ENCODE measurements at places on chromosomes 13 and 19.

DNA sequence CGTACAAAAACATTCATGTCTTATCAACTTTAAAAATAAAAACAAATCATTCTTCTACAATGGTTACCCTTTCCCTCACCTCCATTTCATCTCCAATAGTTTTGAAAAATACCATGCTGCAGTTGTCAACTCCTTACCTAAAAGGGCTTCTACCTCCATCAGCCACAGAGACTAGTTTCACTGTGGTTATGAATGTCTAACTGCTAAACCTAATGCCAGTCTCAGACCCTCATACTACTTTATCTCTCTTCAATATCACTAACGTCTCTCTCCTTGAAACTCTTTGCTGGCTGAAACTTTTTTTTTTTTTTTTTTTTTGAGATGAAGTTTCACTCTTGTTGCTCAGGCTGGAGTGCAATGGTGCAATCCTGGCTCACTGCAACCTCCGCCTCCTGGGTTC is 27.1 kb downstream of the LNX2 start:
- DNase-seq: no peak

DNA sequence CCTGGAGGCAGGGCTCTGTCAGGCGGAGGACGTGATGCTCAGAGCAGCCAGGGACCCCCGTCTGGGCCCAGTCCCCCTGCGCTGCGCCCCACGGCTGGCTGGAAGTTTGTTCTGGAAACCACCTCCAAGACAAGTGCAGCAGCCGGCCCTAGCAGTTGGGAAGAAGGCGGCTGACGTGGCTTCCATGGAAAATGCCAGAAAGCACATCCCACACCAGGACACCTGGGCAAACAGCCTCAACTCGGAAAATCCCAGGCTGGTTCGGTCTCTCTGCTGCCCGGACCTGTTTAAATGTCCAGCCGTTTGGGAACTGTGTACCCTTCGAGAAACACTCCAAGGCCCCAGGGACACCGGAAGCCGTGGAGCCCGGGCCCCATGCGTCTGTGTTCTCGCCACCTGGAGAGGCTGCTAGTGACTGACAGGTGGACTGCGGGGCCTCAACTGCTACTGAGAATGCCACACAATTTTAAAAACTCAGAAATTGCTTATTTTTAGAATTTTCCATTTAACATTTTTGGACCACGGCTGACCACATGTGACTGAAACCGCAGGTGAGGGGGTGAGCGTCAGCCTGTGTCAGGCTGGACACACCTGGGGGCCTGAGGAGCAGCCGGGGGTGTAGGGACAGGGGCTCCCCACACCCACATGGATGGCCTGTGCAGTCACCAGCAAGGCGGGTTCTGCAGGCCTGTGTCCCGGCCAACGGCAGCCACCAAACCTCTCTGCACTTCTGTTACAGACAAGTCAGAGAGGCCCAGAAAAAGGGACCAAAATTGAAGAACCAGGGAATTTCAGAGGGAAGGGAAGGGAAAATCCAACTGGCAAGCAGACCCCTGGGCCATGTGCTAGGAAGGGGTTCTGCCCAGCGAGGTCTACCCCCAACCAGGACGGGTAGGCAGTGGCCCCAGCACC is 31.7 kb downstream of the RASA3 start:
- DNase-seq: peak; percentile 9

DNA sequence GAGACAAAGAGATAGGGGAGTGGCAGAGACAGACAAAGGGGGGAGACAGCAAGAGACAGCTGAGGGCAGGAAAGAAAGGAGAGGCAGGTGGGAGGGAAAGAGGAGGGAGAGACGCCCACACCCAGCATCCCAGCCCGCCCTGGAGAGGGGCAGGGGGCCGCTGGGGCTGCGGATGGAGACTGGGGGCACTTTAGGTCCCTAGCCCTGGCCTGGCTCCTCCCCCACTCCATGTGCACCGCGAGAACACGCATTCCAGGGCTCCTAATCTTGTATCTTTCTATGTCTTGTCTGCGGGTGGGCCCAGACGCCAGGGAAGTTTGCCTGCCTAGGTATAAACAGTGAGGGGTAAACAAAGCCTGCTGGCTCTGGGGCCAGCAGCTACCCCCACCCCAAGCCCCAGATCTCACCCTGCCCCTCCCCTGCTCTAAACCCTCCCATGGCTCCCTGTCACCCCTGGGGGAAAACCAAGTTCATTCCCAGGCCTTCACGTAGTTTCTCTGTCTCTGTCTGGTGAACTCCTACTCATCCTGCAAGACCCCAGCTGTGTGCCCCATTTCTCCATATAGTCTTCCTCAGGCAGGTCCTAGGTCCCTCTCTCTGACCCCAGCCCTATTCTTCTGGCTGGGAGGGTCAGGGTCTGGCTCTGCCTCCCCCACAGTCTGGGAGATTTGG is 5.7 kb downstream of the TLE5 start:
- no peak for DNase-seq

DNA sequence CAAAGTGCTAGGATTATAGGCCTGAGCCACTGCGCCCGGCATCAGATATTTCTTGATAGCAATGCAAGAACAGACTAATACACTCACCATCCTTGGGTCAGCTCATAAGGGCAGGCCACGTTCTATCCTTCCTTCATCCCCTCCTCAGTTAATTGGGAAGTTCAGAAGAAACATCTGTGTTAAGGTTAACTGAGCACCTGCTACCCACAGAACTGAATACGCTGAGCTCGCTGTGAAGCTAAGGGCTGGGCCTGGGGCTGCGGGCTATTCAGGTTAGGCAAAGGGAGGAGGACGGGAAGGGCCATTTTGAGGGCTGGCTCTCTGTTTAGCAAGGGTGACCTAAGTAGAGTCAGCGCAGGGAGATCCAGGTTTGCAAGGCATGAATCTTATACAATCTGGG is 43.0 kb upstream of the UQCRFS1 start:
- DNase-seq: no peak

- no peak for DNase-seq
Observed at GRCh38 chr13:113882716-113883115, 18.8 kb upstream of the GAS6 start.

DNA sequence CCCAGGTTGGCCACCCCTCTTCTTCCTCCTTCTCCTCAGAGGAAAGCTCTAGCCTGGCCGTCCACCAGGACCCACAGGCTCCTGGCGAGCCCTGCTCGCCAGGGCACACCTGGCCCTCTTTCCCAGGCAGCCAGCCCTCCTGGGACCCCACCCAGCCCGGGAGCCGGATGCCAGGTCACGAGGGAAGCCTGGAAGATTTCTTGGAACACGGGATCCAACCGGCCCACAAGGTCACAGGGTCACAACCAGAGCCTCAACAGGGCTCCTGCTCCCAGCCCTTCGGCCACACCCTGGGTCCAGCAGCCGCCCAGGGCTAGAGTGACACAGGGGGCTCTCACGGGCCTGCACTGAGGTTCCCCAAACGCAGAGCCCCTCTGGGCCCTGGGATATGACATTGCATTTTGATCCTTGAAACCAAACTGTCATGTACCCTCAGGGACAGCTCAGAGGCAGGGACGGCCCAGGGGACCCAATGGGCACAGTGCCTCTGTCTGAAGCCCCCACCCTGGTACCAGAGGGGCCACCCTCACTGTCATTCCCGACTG is 5.5 kb downstream of the MKNK2 start:
- DNase-seq: no peak

DNA sequence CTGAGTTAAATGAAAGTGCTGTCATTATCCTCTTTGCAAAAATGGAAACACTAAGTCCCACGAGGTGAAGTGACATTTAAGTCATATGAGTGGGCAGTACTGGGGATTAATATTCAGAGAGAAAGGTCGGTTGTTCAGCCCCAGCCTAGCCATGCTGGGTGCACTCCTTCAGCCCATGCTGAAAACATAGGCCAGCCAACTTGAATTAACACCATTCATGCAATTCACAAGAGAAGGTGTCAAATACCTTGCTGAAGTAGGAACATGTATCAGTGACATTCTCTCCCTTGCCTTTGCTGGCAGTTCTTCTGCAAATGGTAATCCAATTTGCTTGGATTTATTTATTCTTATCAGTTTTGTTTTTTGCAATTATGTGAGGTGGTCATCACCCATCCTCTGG is 256.3 kb downstream of the DNAJC15 start:
- DNase-seq: no peak

DNA sequence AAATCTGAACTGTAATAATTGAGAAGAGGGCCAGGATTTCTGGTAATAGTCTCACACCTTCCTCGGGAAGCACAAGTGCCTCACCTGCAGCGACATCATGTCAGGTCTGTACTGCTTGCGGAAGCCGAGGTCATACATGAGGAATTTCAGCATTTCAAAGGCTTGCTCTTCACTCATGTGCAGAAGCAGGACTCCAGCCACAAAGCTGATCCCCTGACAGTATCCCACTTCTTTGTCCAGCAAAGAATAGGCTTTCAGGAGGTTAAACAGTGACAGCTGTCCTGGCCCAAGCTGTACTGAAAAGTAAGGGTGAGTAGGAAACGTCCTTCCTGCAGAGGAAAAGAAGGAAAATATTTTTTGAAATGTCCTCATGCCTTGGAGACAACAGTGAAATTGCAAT is 182.7 kb downstream of the TBC1D4 start:
- no peak for DNase-seq

GRCh38 chr19:38453596-38453995 is 20.1 kb downstream of the RYR1 start:
- DNase-seq: no peak

GRCh38 chr13:32261567-32261966 is 53.6 kb downstream of the ZAR1L start:
- no peak for DNase-seq

GRCh38 chr13:29709407-29710069 is 114.0 kb upstream of the SLC7A1 start:
- no peak for DNase-seq

GRCh38 chr19:10730932-10731331 is 13.1 kb downstream of the DNM2 start:
- no peak for DNase-seq

All from WTC11 (cell line).